Cortex of kidney (tissue), 1 donor: ENCODE measurements at places on chromosomes 16 and 17.

DNA sequence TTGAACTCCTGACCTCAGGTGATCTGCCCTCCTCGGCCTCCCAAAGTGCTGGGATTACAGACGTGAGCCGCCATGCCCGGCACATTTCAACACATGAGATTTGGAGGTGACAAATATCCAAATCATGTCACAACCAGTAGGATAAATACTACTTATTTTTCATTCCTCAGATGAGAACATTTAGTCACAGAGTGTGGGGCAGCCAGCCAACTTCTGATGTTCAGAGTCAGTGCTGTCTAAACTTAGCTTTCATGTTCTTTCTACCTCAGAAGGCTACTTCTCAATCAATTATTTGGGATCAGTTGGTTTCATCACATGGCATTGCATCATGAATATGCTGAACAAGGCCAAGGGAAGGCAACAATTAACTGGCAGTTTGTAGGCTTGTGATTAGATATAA, 134.5 kb downstream of the CDH13 start:
- no peak for DNase-seq

DNA sequence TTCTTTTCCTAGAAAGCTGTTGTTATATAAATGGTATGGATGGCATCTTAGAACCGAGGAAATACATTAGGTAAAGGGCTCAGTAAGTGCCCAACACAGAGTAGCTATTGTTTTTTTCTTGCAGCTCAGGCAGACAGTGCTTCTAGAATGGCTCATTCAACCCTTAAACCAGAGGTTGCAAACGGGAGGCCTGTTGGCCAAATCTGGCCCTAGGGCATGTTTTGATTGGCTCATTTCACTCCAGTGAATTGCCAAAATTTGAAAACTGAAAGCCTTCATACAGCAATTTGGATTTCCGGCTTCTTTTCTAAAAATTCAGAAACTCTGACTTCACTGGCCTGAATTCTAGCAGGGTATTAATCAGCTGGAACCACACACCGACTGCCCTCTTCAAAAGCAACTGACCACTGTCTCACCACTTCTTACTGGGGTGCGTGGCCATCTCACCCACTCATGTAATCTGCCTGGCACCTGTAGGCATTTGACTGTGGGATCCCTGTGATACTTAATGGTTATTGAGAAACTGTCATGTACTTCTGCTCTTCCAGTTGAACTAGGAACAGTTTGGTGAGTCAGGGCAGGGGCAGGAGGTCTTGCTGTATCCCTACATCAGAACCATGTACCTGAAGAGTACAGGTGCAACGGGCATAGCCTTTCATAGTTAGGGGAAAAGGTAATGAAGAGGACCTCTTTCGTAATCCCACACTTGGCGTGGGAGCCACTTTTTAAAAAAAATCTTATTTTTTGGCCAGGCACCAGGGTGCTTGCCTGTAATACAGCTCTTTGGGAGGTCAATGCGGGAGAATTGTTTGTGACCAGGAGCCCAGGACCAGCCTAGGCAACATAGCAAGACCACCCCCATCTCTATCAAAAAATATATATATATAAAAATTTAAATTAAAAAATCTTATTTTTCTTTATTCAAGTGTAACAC, 53.6 kb upstream of the SCNN1B start:
- DNase-seq: no peak

GRCh38 chr17:56887552-56888467, 26.0 kb downstream of the TRIM25 start:
- DNase-seq: no peak

GRCh38 chr16:86894029-86894567, 315.7 kb downstream of the FOXL1 start:
- no peak for DNase-seq

GRCh38 chr17:38628441-38628840, 22.7 kb upstream of the SRCIN1 start:
- no peak for DNase-seq

DNA sequence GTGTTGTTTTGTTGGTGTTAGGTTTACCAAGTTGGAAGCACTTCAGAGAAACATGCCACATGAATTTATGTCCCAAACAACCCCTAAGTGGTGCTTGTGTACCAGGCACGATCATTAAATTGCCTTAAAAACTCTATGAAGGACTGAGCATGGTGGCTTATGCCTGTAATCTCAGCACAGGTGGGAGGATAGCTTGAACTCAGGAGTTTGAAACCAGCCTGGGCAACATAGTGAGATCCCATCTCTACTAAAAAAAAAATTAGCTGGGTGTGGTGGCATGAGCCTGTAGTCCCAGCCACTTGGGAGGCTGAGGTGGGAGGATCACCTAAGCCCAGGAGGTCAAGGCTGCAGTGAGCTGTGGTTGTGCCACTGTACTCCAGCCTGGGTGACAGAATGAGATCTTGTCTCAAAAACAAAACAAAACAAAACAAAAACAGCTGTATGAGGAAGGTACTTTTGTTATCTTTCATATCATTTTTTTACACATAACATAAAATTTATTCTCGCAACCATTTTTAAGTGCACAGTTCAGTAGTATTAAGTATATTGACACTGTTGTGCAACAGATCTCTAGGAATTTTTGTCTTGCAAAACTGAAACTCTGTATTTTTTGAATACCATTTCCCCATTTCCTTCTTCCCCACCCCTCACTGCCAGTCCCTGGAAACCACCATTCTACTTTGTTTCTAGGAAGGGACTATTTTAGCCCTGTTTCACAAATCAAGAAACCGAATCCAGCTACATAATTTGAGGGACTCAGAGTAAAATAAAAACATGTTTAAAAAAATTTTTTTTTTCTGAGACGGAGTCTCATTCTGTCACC, 14.3 kb upstream of the RBBP6 start:
- DNase-seq: no peak

- no peak for DNase-seq
These were observed 6.4 kb downstream of the CMTM2 start for GRCh38 chr16:66585481-66586239.

- DNase-seq: no peak
These were observed 23.5 kb downstream of the ANKRD40 start for GRCh38 chr17:50684288-50684611.

DNA sequence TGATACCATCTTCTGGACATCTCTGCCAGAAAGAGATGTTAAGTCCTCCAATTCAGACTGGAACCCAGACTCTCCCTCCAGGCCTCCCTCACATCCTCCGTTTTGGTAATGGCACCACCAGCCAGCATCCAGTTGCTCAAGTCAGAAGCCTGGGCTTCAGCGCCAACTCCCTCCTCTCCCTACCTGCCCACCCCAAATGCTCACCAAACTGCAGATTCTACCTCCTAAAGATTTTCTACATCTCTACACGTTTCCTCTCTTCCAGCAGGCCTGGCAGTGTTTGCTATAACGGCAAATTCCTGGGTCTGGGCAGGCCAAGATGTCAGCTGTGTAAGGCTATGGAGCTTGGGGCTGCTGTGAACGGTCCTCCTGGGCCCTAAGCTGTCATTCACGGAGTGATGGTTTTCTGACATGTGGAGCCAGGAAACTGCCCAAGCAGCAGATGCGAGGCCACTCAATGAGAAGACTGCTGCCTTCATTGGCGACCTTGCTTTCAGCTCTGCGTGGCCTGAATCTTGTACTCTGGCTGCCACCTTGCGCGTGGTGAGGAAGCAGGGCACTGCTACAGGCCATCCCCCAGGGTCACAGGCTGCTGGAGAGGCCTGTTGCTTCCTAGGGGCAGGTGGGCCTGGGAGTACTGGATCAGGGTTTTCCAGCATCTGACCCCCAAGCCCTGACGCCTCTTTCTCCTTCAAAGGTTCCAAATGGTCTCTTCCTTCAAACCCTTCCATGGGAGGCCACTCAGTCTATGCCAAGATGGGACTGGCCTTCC, 37.7 kb downstream of the TBX4 start:
- no peak for DNase-seq

- DNase-seq: no peak
These were observed 128.5 kb downstream of the CA10 start for GRCh38 chr17:52030052-52030451.

DNA sequence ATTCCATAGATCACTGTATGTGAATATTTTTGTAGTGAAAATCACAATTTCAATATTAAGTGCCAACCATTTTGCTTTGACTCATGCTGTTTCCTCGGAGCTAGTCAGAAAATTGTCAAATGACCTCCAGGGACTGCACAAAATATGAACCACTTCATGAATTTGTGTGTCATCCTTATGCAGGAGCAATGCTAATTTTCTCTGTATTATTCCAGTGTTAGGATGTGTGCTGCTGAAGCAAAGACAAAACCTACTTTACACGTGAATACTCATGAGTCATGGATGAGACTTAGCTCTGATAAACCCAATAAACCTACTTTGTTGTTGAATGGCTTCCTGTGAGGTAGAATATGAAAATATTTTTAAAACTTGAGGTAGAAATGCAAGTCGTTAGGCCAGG, 65.2 kb downstream of the SHCBP1 start:
- DNase-seq: no peak

DNA sequence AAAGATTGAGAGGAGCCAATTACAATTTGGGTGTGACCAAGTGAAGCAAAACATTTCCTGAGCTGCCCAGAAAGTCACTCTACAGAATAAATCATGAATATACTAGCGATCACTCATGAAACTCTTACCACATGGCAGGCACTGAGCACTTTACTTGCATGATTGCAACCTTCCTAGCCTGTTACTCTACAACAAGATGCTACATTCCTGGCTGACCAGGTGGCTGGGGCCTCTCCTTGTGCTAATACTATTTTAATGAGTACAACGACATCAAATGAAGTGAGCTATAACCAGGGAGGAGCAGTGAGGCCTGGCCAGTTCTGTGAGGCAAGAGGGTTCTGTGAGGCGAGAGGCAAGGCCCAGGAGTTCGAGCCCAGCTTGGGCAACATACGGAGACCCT, 75.2 kb downstream of the CPPED1 start:
- no peak for DNase-seq

- no peak for DNase-seq
These were observed 718 bp downstream of the ATP2A3 start for GRCh38 chr17:3963237-3964201.

DNA sequence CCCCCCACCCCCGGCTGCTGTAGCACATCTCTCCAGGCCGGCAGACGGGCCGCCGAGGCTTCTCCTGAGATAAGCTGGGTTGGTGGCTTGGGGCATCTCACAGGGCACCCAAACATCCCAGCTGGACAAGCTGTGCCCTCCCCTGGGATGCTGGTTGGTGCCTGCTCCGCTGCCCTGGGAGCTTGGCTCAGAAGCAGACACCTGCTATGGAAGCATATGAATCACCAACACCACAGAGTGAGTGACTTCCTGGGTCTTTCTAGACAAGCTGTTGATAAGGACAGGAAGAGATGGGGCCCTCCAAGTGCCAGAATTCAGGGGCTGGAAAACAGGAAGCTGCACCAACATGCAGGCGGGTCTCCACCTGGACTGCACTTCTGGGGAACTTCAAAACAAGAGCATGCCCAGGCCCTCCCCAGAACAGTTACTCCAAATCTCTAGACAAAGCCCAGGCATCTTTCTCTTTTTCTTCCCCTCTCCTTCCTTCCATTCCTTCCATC, 13.7 kb downstream of the C16orf95 start:
- no peak for DNase-seq

DNA sequence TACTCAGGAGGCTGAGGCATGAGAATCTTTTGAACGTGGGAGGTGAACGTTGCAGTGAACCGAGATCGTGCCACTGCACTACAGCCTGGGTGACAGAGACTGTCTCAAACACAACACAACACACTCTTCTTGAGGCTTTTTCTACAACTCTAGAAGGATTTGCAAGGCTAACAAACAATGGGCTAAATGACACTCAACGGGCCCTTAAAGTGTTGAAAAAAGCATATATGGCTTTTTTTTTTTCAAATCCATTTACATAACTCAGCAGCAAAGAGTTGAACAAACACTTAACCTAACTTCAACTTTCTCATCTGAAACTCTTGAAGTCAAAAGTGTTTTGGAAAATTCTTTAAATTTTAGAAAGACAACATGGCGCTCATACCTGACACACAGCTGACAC, 22.3 kb downstream of the CDR2 start:
- no peak for DNase-seq

- no peak for DNase-seq
These were observed 3.8 kb downstream of the NUDT16L1 start for GRCh38 chr16:4696905-4697847.

GRCh38 chr16:87331241-87331801, 14.1 kb upstream of the C16orf95 start:
- no peak for DNase-seq

GRCh38 chr16:86449446-86450095, 60.8 kb upstream of the FOXF1 start:
- DNase-seq: no peak

DNA sequence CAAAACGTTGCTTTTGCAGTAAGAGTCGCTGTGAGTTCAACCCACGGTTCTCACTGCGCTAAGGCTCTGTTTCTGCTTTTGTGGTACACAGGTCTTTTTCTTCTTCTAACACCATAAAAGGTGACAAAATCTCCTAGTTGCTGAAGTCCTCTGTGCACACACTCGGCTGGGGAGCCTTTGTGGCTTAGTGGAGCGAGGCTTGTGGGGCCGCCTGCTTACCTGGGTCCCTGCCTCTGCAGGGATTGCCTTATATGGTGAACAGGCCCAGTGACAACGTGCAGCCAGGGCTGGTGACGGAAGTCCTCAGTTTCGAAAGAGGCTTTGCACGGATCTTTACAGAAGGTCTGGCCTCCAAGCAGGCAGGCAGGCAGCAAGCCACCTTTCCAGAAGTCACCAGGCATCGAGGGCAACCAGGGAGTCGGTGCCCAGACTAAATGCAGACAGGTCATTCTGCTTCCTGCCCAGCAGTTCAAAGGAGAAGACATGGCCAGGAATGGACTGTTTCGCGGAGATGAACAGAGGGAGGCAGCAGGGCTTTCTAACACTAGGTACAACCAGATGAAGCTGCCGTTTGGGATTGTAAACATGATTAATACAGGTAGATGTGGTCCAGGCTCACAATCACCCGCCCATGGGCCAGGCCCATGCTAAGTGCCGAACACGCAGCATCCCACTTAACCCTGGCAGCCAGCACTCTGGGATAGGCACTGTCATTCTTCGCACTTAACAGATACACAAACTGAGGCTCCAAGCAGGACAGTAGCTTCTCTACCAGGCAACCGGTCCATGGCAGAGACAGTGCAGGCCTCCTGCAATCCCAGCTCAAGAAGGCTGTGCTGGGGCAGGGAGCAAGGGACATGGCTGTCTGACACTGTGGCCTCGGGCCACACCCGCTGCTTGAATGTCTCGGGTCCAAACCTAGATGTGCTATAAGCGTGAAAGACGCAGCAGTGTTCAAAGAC, 10.7 kb upstream of the MEAK7 start:
- no peak for DNase-seq

GRCh38 chr17:71801301-71801700, 319.5 kb upstream of the SOX9 start:
- DNase-seq: no peak

DNA sequence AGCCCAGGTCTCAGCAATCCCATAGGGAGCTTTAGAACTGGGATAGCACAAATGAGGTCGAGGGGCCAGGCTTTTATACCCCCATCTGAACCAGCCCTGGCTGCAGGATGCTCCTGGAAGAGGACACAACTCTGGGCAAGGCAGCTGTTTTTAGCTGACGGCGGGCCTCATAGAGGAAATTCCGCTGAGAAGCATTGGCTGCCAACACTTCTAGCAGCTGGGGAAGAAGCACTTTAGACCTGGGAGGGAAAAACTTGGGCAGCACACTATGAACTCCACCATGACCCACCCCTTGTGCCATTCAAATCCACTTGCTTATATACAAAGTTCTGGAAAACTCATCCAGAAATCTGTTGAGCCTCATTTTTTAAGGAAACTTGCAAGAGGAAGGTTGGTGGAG, 5.0 kb downstream of the CCL11 start:
- DNase-seq: no peak
